ENCODE measurements at places on chromosomes 2 and 18. TPM values are rescaled to one million over a fixed set of nuclear protein-coding genes. Genes with fewer than 3 reads are reported as not detected.

The ERBB4 gene
- not detected for total RNA-seq

The GDF7 gene
- 0.10 TPM for total RNA-seq

The ZSWIM2 gene
- not detected for total RNA-seq

The AMER3 gene
- total RNA-seq, result not detected

The TRIM54 gene
- total RNA-seq, result 0.26 TPM

The MEIS1 gene
- not detected for total RNA-seq

The TRABD2A gene
- 62.2 TPM for total RNA-seq

The DAW1 gene
- total RNA-seq, result not detected

The MBP gene
- 63.6 TPM for total RNA-seq

The HNRNPLL gene
- 91.5 TPM for total RNA-seq

DNA sequence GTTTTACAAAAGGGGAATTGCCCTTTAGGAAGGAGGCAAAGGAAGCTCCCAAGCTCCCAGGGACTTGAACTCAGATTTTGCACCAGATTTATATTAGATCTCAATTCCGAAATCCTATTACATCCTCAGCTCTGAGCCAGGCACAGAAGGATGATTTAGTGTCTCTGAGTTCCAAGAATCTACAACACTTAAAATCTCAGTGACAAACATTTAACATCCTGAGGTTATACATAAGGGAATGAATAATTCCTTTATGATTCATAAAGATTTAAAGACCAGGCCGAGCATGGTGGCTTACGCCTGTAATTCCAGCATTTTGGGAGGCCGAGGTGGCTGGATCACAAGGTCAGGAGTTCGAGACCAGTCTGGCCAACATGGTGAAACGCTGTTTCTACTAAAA is 16.5 kb upstream of the SLC20A1 start:
- H3K27ac ChIP-seq, result peak overlapping the region; percentile 70
- H3K36me3 ChIP-seq, result peaks cover 2% of the 10 kb centered on the region
- no peaks in the 10 kb centered on the region for H3K27me3 ChIP-seq
- DNase-seq, result no peak
- peak overlapping the region; percentile 31 for H3K4me3 ChIP-seq

DNA sequence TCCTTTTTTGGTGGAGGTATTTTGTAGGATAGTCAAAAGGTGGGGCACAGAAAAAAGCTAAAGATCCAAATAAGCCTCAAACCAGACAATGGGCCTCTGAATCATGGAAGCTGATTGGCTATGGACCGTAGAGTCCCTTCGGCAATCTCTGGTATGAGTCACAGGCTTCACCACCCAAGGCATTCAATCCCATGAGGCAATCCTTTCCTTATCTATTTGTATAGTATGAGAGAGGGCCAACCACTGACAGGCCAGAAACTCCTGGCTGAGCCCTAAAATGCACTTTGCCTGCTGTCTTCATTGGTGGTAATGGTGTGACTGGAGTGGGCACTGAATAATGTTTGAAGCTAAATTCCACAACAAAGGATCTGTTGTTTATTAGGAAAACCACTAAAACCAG is 38.7 kb upstream of the MEX3C start:
- H3K4me1 ChIP-seq, result peaks cover 31% of the 10 kb centered on the region
- H3K4me3 ChIP-seq, result no peak overlapping the region
- DNase-seq, result no peak
- H3K36me3 ChIP-seq, result no peaks in the 10 kb centered on the region

- H3K36me3 ChIP-seq, result peaks cover 33% of the 10 kb centered on the region
- peaks cover 29% of the 10 kb centered on the region for H3K4me1 ChIP-seq
- H3K27me3 ChIP-seq, result no peaks in the 10 kb centered on the region
- peak; percentile 45 for DNase-seq
These were observed 42.9 kb downstream of the HDLBP start for GRCh38 chr2:241272303-241273209.

- no peak overlapping the region for H3K4me3 ChIP-seq
- H3K4me1 ChIP-seq, result no peaks in the 10 kb centered on the region
- H3K27ac ChIP-seq, result no peak overlapping the region
- H3K27me3 ChIP-seq, result no peaks in the 10 kb centered on the region
These were observed 30.1 kb downstream of the OXER1 start for GRCh38 chr2:42733852-42734251.

- H3K27me3 ChIP-seq, result no peaks in the 10 kb centered on the region
- peaks cover 23% of the 10 kb centered on the region for H3K36me3 ChIP-seq
- H3K27ac ChIP-seq, result peak overlapping the region; percentile 76
- peaks cover 58% of the 10 kb centered on the region for H3K4me1 ChIP-seq
These were observed 1.1 kb downstream of the HNRNPLL start for GRCh38 chr2:38601463-38602135.

- H3K4me1 ChIP-seq, result peaks cover 33% of the 10 kb centered on the region
- no peak overlapping the region for H3K4me3 ChIP-seq
- no peak for DNase-seq
- no peak overlapping the region for H3K27ac ChIP-seq
- H3K27me3 ChIP-seq, result no peaks in the 10 kb centered on the region
These were observed 3.6 kb downstream of the PAPOLG start for GRCh38 chr2:60759654-60760053.

GRCh38 chr2:41774011-41774605 is 273.7 kb upstream of the PKDCC start:
- H3K36me3 ChIP-seq, result no peaks in the 10 kb centered on the region
- DNase-seq, result no peak
- no peaks in the 10 kb centered on the region for H3K4me1 ChIP-seq
- H3K4me3 ChIP-seq, result no peak overlapping the region
- no peak overlapping the region for H3K27ac ChIP-seq

- no peak for DNase-seq
- H3K4me1 ChIP-seq, result no peaks in the 10 kb centered on the region
- no peaks in the 10 kb centered on the region for H3K36me3 ChIP-seq
- H3K27ac ChIP-seq, result no peak overlapping the region
- H3K4me3 ChIP-seq, result no peak overlapping the region
These were observed 71.2 kb downstream of the COBLL1 start for GRCh38 chr2:164770421-164770916.

DNA sequence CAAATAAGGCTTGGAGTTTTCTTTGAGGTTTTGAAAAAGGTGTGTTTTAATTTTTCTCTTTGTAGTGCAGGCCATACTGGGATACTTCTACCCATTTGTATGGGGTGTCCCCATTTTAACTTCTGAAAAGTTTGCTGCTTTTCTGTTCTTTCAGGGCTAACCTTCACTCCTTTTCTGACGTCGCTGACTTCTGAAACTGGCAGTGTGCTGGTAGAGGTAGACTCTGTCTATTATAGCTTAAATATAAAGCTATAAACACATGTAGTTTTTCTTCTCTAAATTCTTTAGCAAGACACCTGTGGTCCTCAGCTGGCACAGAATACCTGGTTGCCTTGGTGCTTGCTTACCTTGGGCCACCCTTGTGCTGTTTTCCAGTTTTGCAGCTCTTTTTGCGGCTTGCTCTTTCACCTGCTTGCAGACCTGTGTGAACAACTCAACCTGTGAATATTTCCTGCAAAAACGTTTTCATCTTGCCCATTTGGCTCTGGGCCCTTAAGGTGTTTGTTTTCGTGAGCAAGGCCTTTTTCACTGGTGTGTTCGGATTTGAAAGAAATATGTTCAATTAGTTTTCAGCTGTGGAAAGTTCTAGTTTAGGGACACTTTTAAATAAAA is 42.2 kb downstream of the PHLPP1 start:
- H3K4me1 ChIP-seq, result no peaks in the 10 kb centered on the region
- H3K27me3 ChIP-seq, result peaks cover 4% of the 10 kb centered on the region
- H3K4me3 ChIP-seq, result no peak overlapping the region
- DNase-seq, result no peak

DNA sequence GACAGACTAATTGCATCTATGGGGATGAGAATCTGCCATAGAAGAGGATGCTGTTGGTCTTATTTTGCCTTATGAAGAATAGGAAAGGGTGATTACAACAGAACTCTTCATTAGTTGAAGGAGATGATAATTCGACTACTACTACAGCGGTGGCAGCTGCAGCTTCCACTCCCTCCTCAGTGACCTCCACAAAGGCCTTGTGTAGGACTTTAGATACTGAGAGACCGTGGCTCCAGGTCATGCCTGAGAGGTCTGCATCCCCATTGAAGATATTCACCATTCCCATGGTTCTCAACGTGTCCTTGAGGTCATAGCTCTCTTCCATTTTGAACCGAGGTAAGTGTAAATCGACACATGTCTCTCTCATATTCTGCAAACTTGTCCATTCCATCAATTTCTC is 6.4 kb downstream of the SERPINB4 start:
- H3K4me1 ChIP-seq, result no peaks in the 10 kb centered on the region
- DNase-seq, result no peak
- H3K36me3 ChIP-seq, result no peaks in the 10 kb centered on the region
- H3K4me3 ChIP-seq, result no peak overlapping the region

DNA sequence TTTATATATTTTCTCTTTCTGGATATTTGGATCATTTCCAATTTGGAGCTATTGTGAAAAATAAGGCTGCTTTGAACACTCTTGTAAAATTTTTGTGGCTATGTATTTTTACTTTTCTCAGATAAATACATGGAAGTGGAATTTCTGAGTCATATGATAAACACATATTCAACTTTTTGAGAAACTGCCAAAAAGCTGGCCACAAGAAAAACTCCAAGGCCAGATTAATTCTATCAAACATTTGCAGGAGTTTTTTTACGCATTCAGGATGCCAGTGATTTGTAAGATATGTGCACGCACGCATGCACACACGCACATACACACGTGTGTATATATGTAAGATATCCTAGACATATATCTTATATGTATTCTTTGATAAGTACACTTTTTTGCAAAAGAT is 477.5 kb upstream of the SPHKAP start:
- no peak overlapping the region for H3K4me3 ChIP-seq
- H3K27ac ChIP-seq, result no peak overlapping the region
- H3K27me3 ChIP-seq, result no peaks in the 10 kb centered on the region
- no peaks in the 10 kb centered on the region for H3K4me1 ChIP-seq

DNA sequence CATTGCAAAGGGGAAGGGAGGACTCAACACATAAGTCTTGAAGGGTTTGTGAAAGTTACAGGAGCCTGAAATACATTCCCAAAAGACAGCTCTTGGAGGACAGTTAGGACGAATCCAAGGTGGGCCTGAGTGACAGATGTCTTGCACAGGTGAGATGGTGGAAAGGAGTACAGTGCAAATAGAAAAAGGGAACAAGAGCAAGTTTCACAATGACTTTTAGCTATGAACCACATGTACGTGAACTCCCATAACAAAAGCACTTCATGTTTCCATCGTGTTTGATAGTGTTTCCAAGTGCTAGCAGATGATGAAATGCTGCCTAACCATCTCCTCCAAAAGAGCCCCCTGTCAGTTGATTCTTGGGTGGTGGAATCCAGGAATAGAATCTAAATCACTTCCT is 1.8 kb downstream of the IL18RAP start:
- peaks cover 68% of the 10 kb centered on the region for H3K36me3 ChIP-seq
- no peak for DNase-seq
- peaks cover 98% of the 10 kb centered on the region for H3K4me1 ChIP-seq
- H3K27ac ChIP-seq, result peak overlapping the region; percentile 98

GRCh38 chr2:190069936-190070696 is 7.6 kb upstream of the MSTN start:
- no peaks in the 10 kb centered on the region for H3K36me3 ChIP-seq
- no peak overlapping the region for H3K4me3 ChIP-seq
- H3K4me1 ChIP-seq, result no peaks in the 10 kb centered on the region
- no peak for DNase-seq

- no peak overlapping the region for H3K4me3 ChIP-seq
- H3K36me3 ChIP-seq, result no peaks in the 10 kb centered on the region
- DNase-seq, result no peak
- H3K27ac ChIP-seq, result no peak overlapping the region
- no peaks in the 10 kb centered on the region for H3K4me1 ChIP-seq
These were observed 426.9 kb downstream of the CDH2 start for GRCh38 chr18:27750014-27750413.

GRCh38 chr2:30113617-30114293 is 33.1 kb upstream of the YPEL5 start:
- H3K36me3 ChIP-seq, result no peaks in the 10 kb centered on the region
- no peak for DNase-seq
- peaks cover 6% of the 10 kb centered on the region for H3K4me1 ChIP-seq
- no peak overlapping the region for H3K4me3 ChIP-seq

DNA sequence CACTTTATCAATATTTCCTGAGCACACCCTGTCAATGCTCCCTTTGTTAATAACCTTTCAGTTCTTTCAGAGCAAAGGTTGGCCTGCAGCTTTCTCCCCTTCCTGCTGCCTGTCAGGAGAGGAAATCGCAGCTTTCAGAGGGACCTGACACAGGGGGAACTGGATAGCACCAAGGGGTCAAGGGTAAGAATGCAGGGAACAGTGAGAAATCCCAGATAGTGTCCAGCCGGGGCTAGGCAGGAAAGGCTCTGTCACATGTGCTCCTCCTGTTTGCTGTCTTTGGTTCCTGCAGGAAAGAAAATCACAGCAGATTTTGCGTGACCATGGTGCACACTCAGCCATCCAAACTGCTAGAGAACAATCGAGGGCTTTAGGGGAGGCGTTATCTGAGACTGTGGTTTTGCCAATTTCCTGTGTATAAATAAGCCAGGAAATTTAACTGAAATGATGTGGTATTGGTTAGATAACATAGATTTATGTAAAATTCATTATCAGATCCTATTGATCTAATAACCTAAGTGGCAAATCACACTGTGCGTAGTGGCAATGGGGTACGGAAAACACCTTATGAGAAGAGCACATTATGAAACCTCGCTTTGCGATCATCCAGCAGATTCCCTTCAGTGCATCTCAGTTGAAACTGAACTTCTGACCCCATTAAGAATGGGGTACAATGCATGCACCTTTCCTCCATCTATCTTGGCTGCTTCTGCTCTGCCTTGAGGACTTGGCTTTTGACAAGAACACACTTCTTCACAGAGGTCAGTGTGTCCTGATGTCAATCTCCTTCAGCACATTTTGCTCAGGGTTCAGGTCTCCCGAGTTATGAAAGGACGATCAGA is 178.0 kb downstream of the ICOS start:
- no peak overlapping the region for H3K4me3 ChIP-seq
- no peaks in the 10 kb centered on the region for H3K36me3 ChIP-seq
- H3K27ac ChIP-seq, result no peak overlapping the region
- no peaks in the 10 kb centered on the region for H3K27me3 ChIP-seq

- DNase-seq, result no peak
- H3K36me3 ChIP-seq, result peaks cover 31% of the 10 kb centered on the region
- peaks cover 11% of the 10 kb centered on the region for H3K4me1 ChIP-seq
- H3K4me3 ChIP-seq, result no peak overlapping the region
These were observed 51.9 kb downstream of the ESCO1 start for GRCh38 chr18:21548647-21549046.

DNA sequence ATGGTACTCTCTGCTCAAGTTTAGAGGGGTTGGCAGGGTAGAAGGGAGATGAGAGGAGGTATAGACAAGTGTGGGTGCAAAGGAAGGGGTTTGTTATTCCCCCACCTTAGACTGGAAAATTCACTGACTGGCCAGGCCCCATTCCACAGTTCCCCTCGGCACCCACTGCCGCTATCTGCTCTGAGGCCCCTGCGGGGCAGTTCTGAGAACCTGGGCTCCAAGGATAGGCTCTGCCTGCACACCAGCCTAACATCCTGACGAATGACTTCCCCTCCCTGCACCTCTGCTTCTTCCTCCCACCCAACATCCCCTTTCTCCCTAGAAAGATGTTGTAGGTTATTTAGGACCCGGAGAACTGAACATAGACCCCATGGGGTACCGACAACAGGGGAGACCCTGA is 303.9 kb upstream of the HDAC4 start:
- no peak overlapping the region for H3K27ac ChIP-seq
- no peaks in the 10 kb centered on the region for H3K36me3 ChIP-seq
- no peaks in the 10 kb centered on the region for H3K4me1 ChIP-seq
- peaks cover 10% of the 10 kb centered on the region for H3K27me3 ChIP-seq
- no peak overlapping the region for H3K4me3 ChIP-seq

- H3K4me1 ChIP-seq, result no peaks in the 10 kb centered on the region
- no peak overlapping the region for H3K4me3 ChIP-seq
- no peak for DNase-seq
- peaks cover 6% of the 10 kb centered on the region for H3K27me3 ChIP-seq
- H3K27ac ChIP-seq, result no peak overlapping the region
These were observed 11.5 kb downstream of the AMER3 start for GRCh38 chr2:130766711-130767407.
